A549 treated with AZD2906 at 1 μM for 4 hours (cell line): ENCODE measurements at places on chromosomes 11 and 22. TPM values are rescaled to one million over a fixed set of nuclear protein-coding genes. Genes with fewer than 3 reads are reported as not detected.

MIOX gene
- total RNA-seq, result 0.05 TPM in 1 of 5 replicates, not detected in the others

PGA5 gene
- total RNA-seq, result 0.08 TPM in 1 of 5 replicates, not detected in the others

MS4A6A gene
- total RNA-seq, result not detected in 5 replicates

SSRP1 gene
- 201 to 250 TPM (median 217 TPM) in 5 replicates for total RNA-seq

TMEM184B gene
- total RNA-seq, result 49.9 to 65.9 TPM (median 60.9 TPM) in 5 replicates

MPZL2 gene
- 0.03 to 0.08 TPM (median 0.05 TPM) in 3 of 5 replicates, not detected in the others for total RNA-seq

LDHAL6A gene
- not detected in 5 replicates for total RNA-seq

TRIM5 gene
- 8.6 to 11.8 TPM (median 9.6 TPM) in 5 replicates for total RNA-seq

CSF2RB gene
- 0.02 TPM in 1 of 5 replicates, not detected in the others for total RNA-seq

TRPC6 gene
- 0.37 to 0.82 TPM (median 0.50 TPM) in 5 replicates for total RNA-seq

C11orf65 gene
- 0.19 to 0.50 TPM (median 0.22 TPM) in 4 of 5 replicates, not detected in the other for total RNA-seq

CYB561A3 gene
- 35.7 to 45.5 TPM (median 41.7 TPM) in 5 replicates for total RNA-seq

HTR3B gene
- not detected in 5 replicates for total RNA-seq

MYOD1 gene
- total RNA-seq, result 0.03 to 0.05 TPM (median 0.03 TPM) in 3 of 5 replicates, not detected in the others

OR56A1 gene
- not detected in 5 replicates for total RNA-seq

UPK3A gene
- not detected in 5 replicates for total RNA-seq

TESMIN gene
- 3.7 to 6.6 TPM (median 5.3 TPM) in 5 replicates for total RNA-seq

SDF2L1 gene
- total RNA-seq, result 31.3 to 60.7 TPM (median 54.4 TPM) in 5 replicates

PLCB3 gene
- total RNA-seq, result 17.0 to 23.5 TPM (median 19.6 TPM) in 5 replicates

GGTLC3 gene
- total RNA-seq, result not detected in 5 replicates

RAG1 gene
- 0.10 to 0.71 TPM (median 0.39 TPM) in 5 replicates for total RNA-seq

OR52N4 gene
- not detected in 5 replicates for total RNA-seq

FCHSD2 gene
- 8.3 to 10.6 TPM (median 9.8 TPM) in 5 replicates for total RNA-seq

GRK3 gene
- total RNA-seq, result 2.5 to 3.0 TPM (median 2.9 TPM) in 5 replicates

LRRC75B gene
- total RNA-seq, result 5.0 to 9.0 TPM (median 8.2 TPM) in 5 replicates

PHLDB1 gene
- total RNA-seq, result 8.2 to 10.0 TPM (median 8.6 TPM) in 5 replicates

NCAM1 gene
- 0.06 TPM in 1 of 5 replicates, not detected in the others for total RNA-seq

NUCB2 gene
- 27.4 to 30.3 TPM (median 28.9 TPM) in 5 replicates for total RNA-seq

NCF4 gene
- total RNA-seq, result 0.06 to 0.26 TPM (median 0.08 TPM) in 5 replicates

A4GALT gene
- 20.3 to 28.0 TPM (median 27.2 TPM) in 5 replicates for total RNA-seq

CCDC87 gene
- 0.34 to 0.58 TPM (median 0.49 TPM) in 5 replicates for total RNA-seq

TRIM68 gene
- total RNA-seq, result 7.6 to 9.6 TPM (median 8.4 TPM) in 5 replicates

UBQLNL gene
- 0.02 TPM in 1 of 5 replicates, not detected in the others for total RNA-seq

TSGA10IP gene
- total RNA-seq, result not detected in 5 replicates

C11orf16 gene
- not detected in 5 replicates for total RNA-seq

TYMP gene
- total RNA-seq, result 11.7 to 19.2 TPM (median 17.9 TPM) in 5 replicates
